ENCODE measurements at places on chromosomes 1 and 21.

DNA sequence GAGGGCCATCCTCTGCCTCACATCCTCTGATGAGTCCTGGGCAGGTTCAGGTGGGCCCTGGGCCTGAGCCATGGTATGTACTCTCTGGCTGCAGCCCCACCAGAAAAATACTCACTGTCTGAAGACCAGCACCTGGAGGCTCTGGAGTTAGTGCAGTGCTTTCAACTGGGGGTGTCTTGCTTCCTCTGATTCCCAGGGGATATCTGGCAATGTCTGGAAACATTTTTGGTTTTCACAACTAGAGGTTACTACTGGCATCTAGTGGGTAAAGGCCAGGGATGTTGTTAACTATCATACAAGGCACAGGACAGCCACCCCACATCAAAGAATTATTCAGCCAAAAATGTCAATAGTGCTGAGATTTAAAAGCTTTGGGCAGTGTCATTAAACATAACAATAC, 152.7 kb downstream of the HIVEP3 start:
- DNase-seq: no peak

- DNase-seq: no peak
Observed at GRCh38 chr1:184843732-184844495, 89.3 kb upstream of the EDEM3 start.

DNA sequence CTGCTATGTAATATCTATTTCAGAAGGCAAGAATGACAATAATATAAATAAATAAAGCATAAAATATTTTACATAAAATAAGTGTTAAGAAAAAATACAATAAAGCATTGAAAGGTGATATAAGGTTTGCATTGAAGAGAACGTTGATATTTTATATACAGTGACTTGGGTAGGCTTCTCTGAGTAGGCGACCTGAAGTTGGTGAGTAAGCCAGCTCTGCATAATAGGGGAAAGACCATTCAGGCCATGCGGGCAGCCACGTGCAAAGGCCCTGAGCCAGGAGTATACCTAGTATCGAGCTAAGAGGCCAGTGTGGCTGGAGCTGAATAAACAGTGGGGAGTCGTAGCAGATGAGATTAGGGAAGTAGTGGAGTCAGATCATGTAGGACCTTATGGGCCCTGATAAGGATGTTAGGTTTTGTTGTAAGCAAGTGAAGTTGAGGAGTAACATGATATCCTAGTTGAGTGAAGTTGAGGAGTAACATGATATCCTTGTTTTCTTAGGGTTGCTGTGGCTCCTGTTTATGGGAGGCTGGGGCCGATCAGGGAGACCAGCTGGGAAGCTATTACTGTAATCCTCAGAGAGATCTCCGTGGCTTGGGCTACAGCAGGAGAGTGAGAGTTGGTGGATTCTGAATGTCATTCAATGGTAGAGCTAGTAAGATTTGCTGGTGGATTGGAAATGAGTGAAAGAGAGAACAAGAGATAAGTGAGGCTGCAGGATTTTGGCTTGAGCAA, 22.0 kb downstream of the KCNK1 start:
- peak; percentile 42 for DNase-seq

DNA sequence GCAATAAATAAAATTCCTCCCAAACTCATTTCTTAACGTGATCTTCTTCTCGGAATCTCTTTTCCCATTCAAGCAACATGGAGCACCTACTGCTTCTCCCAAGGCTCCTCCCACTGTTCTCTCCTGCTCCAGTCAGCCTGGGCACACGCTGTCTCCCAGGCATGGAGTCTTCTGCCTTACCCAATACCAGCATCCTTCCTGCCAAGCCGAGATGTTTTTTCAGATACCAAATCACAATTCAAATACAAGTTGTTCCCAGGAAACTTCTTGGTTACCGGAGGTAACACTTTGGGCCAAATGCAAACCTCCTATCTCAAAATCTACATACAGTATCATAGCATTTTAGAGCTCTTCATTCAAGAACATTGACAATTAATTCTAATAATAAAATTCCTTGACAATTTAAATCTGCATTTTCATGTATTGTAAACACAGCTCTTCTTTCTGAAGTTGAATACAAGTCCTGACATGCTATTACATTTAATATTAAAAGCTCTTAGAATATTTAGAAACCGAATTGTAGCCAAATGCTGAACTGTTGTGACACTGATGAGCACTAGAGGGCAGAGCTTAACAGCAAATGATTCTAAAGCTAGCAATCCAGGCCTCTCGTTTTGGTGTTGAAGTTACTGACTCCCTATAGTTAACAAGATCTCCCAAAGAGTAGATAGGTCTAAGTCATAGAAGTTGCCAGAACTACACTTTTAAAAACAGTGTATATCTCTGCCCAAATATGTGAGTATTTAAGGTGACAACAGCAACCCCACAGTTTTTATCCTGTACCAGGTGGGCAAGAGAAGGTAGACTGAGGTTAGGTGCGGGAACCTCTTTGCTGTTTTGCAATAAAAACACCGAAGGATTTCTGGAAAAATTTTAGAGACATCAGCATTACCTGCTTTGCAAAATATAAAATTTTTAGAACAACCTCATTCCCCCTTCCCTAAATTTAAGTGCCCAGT, 52.3 kb downstream of the BCAR3 start:
- DNase-seq: peak; percentile 78

GRCh38 chr1:33039840-33040239, 3.2 kb upstream of the AK2 start:
- no peak for DNase-seq

DNA sequence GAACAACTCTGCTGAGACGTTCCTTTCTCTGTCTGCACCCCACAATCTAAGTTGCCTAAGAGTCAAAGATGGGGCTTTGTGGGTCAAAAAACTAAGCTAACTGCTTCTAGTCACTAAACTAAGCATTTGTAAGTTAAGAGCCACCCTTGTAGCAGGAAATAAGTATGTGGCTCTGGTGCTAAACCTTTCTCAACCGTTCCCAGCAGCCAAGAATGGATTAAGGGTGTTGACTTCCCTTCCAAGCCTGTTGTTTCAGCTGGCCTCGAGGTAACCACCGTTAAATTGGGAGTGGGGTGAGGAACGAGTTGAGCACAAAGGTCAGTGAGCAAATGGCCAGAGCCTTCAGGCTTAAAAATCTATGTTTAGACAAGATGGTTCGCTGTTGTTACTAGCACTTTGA, 169.1 kb downstream of the TRIM33 start:
- no peak for DNase-seq

GRCh38 chr1:23727362-23727811, 15.9 kb upstream of the ELOA start:
- DNase-seq: no peak

DNA sequence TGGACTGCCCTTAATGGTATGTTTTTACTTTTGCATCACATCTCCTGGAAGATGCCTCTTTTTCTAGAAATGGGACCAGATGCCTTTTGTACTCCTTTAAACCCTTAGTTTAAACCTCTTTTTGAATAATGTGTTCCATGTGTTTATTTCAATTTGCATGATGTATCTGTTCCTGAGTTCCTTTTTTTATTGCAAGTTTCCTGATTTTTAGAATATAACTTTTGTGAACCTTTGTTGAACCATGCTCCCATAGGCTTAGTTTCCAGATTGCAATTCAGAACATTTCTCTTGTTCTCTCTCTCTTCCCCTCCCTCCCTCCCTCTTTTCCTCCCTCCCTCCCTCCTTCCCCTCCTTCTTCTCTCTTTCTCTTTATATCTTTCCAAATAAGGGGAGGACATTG, 81.9 kb downstream of the RGL1 start:
- DNase-seq: no peak

GRCh38 chr21:31781737-31782136, 49.8 kb upstream of the SCAF4 start:
- peak; percentile 61 for DNase-seq

DNA sequence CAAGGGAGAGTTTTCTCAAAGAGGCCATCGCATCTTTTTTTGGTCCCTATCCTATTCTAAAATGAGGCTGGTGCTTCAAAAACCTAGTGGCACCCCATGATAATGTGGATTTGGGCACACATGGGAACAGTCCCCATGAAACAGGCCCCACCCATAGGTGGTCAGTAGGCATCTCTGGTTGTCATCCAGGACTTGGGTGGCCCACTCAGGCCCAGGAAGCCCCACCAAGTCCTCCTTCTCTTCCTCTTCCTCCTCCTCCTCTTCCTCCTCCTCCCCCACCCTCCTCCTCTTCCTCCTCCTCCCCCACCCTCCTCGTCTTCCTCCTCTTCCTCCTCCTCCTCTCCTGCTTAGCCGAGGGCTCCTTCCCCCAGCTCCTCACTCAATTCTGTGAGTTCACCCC, 554 bp downstream of the CACNA1S start:
- no peak for DNase-seq

GRCh38 chr1:94953746-94954145, 26.8 kb upstream of the CNN3 start:
- peak; percentile 50 for DNase-seq

- no peak for DNase-seq
Observed at GRCh38 chr1:61741711-61742619, at the start of gene PATJ. PATJ (plus strand) TSS chr1:61742480; CDS start chr1:61762893, 20,413 bp downstream.

GRCh38 chr1:234478481-234479309, at the start of gene TARBP1:
TARBP1 (minus strand) TSS chr1:234479179; CDS start chr1:234479103, 76 bp downstream.
- DNase-seq: peak; percentile 67

GRCh38 chr1:40057310-40058030, 16.9 kb downstream of the CAP1 start:
- DNase-seq: no peak

- no peak for DNase-seq
Observed at GRCh38 chr1:237237721-237238120, 195.7 kb downstream of the RYR2 start.

- DNase-seq: peak; percentile 11
Observed at GRCh38 chr1:147337040-147337630, 94.7 kb downstream of the CHD1L start.

DNA sequence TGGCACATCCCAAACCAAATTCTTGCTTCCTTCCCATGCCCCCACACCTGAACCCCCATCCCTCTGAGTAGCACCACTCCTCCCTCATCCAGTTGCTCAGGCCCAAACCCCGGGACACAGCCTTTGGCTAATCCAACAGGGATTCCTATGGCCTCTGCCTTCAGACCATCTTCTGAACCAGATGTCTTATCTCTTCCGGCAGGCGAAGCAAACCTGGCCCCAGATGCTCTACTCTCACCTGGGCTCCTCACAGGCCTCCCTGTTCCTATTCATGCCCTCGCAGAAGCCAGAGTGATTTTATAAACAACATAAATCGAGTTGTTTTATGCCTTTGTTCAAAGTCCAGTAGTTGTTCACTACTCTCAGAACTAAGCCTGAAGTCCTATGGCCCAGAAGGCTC, 12.5 kb upstream of the KCNA2 start:
- no peak for DNase-seq

- peak; percentile 81 for DNase-seq
Observed at GRCh38 chr1:182768963-182769362, 20.6 kb upstream of the NPL start.

GRCh38 chr1:204854286-204854685, 16.4 kb upstream of the NFASC start:
- no peak for DNase-seq

DNA sequence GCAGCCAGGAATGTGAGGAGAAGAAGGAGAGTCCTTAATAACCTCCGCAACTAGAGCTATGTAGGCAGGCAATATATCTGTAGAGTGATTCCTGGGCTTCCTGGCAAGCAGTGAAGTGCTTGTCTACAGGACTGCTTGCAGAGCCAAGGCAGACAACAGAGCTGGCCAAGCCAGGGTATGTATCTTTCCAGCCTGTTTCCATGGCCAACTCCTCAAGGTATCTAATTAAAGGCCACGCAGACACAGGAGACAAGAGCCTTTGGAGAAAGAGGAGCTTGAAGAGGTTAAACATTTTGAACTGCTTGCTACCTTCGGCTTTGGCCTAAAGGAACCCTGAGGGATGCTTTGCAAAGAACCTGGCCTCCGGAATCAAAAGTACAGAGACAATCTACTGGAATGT, 137.4 kb downstream of the PIGK start:
- no peak for DNase-seq

GRCh38 chr1:39808784-39809517, 20.3 kb upstream of the BMP8B start:
- no peak for DNase-seq

- DNase-seq: no peak
Observed at GRCh38 chr1:87108814-87109411, 194.5 kb downstream of the HS2ST1 start.

DNA sequence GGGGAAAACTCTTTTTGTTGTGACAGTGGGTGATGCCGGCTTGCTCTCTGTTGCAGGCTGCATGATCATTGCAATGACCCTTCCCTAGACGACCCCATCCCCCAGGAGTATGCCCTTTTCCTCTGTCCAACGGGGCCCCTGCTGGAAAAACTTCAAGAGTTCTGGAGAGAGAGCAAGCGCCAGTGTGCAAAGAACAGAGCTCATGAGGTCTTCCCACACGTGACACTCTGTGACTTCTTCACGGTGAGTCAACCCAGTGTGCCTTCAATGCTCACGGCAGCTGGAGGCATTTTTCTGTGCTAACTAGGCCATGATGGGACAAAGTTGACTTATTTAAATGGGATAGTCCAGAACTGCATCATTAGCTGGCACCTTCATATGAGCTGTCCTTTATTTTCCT, 5.7 kb downstream of the UBASH3A start:
- DNase-seq: no peak

DNA sequence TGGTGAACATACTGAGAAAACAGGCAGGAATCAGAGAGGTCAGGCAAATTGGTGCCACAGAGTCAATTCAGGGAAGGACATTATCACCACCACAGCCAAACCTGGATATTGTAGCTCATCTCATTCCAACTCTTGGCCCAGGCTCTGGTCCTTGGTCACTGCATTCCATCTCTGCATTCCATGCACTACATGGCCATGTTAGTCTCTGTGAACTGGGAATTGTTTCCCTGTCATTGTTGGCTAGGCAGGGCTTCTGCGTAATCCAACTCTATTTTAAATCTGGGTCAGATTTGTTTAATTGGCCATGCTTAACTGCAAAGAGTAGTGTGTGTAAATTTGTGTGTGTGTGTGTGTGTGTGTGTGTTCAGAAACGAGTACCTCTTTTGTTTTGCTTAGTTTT, 837.6 kb upstream of the ADAMTS5 start:
- DNase-seq: peak; percentile 23

GRCh38 chr21:30340714-30341573, 3.5 kb upstream of the KRTAP27-1 start:
- peak; percentile 32 for DNase-seq

GRCh38 chr1:71046891-71047634, 553 bp downstream of the PTGER3 start:
- DNase-seq: peak; percentile 11

GRCh38 chr1:42999308-42999707, 40.6 kb upstream of the SLC2A1 start:
- DNase-seq: peak; percentile 57

- DNase-seq: no peak
Observed at GRCh38 chr1:95496773-95497172, 262.8 kb downstream of the RWDD3 start.

- DNase-seq: no peak
Observed at GRCh38 chr1:93450321-93450720, 2.4 kb downstream of the FNBP1L start.

DNA sequence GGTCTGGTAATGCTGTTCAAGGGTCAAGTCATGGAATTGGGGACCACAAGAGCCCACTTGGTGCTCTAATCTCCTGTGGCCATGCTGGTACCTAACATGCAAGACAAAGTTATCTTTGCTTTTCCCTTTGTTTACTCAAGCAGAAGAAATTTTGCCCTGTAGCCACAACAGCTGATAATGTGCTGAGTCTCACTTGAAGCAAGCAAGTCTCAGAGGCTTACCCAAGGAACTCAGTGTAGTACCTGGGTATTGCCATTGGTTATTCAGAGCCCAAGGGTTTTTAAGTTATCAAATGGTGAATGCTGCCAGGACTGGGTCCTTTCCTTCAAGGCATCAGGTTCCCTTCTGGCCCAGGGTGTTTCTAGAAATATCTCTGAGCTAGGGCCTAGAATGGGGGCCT, 198.9 kb upstream of the RNPC3 start:
- no peak for DNase-seq
